ENCODE measurements at places on chromosomes 5 and 9.
A peak's percentile ranks its signal among the peaks of the same experiment; 100 is the strongest.

DNA sequence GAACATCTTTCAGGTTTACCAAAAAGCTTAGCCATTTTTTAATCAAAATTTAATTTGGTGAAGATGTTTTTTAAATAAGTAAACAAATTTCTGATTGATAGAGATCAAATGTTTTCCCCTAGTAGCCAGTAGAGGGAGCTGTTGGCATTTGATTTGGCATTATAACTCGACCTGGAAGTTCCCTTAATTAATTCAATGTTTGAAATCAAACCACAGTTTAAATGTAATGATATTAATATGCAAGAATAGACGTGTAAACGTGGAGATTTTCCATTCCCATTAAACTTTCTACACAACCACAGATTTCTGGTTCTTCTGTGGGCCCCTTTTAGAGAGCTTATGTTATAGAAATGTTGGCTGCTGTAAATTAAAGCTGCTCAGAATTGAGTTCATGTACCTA is 148.1 kb upstream of the MPDZ start:
- no peak for DNase-seq

DNA sequence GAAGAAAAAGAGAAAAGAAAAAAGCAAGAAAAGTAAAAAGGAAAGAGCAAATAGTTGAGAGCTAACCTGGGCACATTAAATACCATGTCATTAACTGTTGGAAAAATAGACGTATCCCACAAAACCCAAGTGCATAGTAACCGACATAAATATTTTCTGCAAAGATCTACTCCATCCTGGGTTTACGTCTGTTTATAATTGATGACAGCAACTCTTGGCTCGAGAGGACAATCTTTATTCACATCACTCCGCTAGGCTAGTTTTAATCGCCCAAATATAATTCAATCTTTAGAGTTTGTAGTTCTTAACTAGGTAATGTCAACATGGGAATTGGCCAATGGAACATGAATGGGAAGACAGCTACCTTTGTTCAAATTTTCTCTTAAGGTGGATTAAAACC is 321.7 kb upstream of the TNC start:
- DNase-seq: no peak

GRCh38 chr9:135926402-135927194 is 19.3 kb upstream of the CAMSAP1 start:
- no peak for DNase-seq

DNA sequence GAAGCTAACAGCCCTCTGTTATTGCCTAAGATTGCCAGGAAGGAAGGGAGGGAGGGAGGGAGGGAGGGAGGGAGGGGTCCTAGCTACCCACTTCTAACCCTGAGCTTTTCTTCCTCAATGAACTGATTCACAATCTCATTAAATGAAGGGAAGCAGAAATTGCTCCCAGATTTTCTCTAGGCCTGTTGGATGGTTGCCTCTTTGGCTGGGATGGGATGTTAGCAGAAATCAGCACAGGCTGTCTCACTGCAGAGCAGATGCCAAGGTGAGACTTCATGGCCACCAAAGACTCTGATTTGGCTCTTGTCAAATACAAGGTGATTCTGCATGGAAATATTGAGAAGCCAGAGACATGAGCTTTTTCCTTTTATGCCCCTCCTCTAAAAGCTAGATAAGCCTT is 578.6 kb downstream of the ACTL7B start:
- no peak for DNase-seq

- DNase-seq: no peak
Observed at GRCh38 chr9:37501957-37502596, 16.3 kb downstream of the POLR1E start.

GRCh38 chr5:181052672-181053487 is 12.8 kb downstream of the BTNL9 start:
- peak; percentile 56 for DNase-seq

DNA sequence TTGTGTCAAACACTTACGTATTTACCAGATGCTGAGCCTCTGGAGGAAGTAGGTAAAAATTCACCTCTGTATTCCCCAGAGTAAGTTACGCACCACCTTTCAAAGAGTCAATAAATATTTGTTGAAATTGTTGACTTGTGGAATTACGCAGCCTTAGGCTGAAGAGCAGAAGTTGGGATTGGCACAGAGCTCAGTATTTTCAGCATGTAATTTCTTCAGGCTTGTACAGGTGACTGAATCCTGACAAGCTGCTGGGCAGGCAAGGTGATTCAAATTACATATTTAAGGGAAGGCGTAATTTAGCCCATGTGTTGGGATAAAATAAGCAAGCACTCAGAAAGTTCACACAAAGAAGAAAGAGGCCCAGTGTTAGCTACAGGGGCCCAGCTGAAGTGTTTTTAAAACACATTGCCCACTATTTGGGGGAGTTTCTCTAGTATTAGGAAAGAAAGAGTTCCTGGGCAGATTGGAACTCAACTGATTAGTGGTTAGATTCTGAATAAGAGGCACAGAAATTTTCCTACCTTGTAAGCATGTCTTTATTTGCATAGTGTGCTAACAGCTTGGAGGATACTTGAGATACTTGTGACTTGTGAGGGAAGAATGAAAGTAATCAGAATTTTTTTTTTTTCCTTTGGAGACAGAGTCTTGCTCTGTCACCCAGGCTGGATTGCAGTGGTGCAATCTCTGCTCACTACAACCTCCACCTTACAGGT is 165.3 kb upstream of the FBXL7 start:
- DNase-seq: no peak

GRCh38 chr5:1002836-1003235 is 5.8 kb upstream of the NKD2 start:
- no peak for DNase-seq

DNA sequence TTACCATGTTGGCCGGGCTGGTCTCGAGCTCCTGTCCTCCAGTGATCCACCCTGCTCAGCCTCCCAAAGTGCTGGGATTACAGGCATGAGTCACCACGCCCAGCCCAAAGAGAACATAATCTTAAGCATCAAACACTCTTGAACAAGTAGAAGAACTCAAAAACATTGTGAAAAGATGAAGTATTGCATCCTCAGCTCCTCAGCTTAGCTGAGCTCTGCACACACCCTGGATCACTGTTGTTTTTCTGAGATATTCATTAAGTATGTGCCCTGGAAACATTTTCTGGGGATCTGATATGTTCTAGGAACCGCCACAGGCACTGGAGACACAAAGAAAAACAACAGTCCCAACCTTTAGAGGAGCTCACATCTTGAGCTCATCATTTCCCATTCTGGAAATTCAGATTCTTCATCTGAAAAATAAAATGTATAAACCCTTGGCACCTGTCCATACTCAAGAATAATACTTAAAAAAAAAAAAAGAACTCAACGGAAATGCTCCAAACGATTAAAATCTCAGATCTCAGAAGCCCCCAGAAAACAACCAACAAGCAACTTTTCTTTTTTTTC is 62.2 kb upstream of the ZNF462 start:
- DNase-seq: no peak
